ENCODE measurements at places on chromosomes 11 and 22.

DNA sequence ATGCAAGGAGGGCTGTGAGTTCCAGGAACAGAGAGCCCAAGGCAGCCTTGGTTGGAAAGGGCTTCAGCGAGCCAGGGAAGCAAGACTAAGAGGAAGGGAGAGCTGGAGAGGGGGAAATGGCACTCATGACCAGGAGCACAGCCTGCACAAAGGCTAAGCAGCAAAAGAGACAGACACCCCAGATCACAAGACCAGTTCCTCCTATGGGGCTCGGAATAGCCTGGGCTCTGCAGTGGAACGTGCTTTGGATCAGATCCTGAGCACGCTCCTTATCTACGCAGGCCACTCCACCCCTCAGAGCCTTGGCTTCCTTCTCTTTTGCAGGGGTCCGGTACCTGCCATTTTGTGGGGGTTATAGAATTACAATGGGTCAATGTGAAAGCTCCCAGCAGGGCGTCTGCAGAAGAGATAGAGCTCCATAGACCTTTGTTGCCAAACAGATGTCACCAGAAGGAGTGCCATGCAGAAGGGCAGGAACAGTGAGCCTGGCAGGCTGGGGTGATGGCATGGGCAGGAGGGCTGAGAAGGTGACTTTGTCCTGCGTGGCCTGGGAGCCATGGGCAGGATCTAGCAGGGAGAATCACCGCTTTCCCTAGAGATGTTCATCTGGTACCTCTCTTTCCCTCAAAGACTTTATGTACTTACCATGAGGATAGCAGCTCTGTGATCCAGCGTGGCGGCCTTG, 33.8 kb downstream of the ZC3H7B start:
- DNase-seq: no peak

- no peak for DNase-seq
Measured at GRCh38 chr11:8989453-8989852, 14.3 kb downstream of the NRIP3 start.

GRCh38 chr11:16310943-16311342, 45.4 kb downstream of the SOX6 start:
- no peak for DNase-seq

GRCh38 chr11:57499413-57499982, 16.0 kb downstream of the SLC43A1 start:
- peak; percentile 66 for DNase-seq

GRCh38 chr11:103953797-103954486, 82.5 kb upstream of the DDI1 start:
- DNase-seq: no peak

DNA sequence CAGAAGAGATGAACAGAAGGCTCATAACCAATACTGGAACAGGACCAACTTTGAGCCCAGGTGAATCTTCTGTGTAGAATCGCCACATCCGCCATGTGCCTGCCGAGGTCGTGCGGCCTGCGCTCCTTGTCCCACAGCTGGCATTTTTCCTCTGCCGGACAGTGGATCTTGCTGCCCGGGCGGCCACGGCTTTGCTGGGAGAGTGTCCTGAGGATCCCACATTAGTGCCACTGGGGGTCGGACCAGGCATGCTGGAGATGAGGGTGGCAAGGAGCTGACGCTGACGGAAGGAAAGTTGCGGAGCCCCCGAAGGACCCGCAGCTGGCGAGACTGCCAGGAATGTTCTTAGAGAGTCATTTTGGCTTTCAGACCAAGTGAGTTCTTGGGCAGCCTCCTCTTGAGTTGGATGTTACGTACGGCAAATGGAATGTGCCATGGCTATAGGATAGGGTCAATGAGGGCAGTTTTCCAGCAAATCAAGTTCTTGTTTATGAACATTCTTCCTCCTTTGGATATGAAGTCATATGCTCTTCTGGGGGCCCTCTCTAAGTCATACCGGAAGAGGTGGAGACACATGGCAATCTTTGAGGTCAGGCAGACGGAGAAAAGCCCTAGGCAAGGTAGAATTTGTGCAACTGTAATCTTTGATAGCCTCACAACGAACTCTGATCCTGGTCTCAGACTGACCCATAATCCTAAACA, 57.4 kb upstream of the NUP160 start:
- no peak for DNase-seq

DNA sequence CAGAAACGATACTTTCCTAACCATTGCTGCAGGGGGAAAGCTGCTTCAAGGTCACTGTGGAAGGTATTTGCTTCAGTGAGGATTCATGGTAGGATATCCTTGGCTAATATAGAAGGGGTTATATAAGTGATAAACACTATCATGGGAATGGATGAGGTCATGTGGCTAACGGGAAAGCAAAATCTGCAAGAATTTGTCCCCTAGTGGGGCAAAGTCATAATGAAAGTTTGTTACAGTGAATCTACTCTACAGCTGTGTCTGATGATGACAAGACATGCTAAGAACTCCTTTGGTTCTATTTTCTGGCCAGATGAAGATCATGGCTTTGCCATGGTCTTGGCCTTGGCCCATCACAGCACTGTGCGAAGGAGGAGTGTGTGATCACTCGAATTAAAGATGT, 13.8 kb downstream of the MMP20 start:
- DNase-seq: no peak
